ENCODE measurements at places on chromosomes 3 and 15.

GRCh38 chr3:168250415-168250861 is 154.7 kb upstream of the GOLIM4 start:
- DNase-seq: peak; percentile 10

- DNase-seq: no peak
Observed at GRCh38 chr3:101081446-101081845, 88.2 kb upstream of the ABI3BP start.

DNA sequence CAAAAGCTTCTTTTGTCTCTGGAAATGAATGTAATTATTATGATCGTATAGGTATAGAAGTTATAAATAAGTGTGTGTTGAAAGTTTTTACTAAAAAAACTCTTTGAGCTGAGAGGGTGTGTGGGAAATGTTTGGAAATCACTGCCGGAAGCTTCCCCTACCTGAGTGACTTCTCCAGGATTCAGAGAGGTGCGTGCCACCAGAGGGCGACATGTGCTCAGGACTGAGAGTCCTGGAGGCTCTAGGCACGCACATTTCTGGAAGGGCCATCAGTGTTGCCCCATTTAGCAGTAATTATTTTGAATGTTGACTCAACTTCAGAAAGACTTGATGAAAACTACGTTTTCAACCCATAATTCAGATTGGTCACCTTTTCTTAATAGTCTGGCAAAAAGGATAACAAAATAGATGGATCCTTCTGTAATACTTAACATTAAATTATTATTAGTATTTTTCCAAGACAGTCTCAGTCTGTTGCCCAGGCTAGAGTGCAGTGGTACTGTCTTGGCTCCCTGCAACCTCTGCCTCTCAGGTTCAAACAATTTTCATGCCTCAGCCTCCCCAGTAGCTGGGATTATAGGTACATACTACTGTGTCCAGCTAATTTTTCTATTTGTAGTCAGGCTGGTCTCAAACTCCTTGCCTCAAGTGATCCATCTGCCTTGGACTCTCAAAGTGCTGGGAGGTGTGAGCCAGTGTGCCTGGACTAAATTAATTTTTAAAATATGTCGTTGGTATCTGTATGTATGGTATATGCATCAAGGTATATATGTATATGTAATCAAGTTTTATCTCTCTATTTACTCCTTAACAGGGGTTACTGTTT is 34.5 kb downstream of the GPR171 start:
- peak; percentile 67 for DNase-seq

DNA sequence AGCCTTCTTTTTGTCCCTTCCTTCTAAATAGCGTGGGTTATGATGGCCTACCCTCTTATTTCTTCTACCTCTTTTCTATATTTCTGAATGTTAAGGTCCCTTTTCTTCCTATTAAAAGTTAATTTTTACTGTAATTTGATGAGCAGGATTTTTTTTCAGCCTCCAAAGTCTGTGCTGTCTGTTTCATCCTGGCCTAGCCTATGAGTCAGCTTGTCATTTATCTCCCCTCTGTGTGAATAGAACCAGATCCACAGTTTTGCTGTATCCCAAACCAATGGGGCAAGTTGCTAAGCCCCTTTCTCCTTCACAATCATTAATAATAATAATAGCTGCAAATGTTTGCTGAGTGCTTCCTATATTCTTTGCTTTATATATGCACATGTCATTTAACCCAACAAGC is 18.1 kb upstream of the C3orf38 start:
- DNase-seq: no peak

DNA sequence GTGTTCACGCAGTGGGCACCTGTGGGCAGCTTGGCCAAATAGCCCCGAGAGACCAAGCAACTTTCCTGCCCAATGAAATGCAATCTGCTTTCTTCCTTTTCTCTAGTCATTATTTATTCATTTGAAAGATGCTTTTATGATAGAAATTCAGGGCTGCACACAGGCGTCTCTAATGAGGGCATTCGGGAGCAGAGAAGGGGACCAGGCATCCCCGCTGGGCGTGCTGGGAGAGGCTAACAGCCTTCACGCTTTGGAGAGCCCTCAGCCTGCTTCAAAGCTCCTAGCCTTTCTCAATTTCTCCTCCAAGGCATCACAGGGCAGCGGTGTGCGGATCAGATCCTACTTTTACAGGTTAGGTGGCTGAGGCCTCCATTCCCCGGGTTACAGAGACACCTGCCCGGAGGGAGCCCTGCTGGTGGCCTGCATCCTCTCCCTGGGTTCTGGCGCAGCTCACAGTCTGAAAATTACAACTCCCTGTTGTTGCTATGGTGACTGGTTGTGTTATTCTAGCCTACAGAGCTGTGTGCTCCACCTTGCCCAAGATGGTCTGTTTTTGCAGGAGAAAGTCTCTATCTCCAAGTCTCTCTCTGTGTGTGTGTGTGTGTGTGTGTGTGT is 21.8 kb upstream of the KLF13 start:
- DNase-seq: no peak

- DNase-seq: no peak
Observed at GRCh38 chr3:21421096-21421495, 329.9 kb downstream of the ZNF385D start.

DNA sequence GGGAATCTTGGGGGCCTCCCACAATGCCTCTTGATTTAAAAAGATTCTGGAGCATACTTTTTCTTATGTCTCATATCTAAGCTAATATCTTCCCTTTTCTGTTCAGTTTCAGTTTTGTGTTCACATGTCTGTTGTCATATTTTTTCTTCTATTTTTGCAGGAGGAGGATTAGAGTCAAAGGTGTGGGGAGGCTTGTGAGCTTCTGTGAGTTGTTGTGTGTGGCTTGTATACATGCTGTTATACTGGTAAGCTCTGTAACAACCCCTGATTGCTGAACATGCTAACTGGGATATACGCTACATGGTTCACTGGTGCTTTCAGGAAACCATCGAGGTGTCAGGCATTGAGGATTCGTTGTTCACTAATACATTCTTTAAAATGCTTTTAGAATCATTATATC is 83.5 kb downstream of the SLC25A26 start:
- DNase-seq: no peak

GRCh38 chr15:95615436-95615835 is 715.1 kb upstream of the NR2F2 start:
- DNase-seq: no peak

DNA sequence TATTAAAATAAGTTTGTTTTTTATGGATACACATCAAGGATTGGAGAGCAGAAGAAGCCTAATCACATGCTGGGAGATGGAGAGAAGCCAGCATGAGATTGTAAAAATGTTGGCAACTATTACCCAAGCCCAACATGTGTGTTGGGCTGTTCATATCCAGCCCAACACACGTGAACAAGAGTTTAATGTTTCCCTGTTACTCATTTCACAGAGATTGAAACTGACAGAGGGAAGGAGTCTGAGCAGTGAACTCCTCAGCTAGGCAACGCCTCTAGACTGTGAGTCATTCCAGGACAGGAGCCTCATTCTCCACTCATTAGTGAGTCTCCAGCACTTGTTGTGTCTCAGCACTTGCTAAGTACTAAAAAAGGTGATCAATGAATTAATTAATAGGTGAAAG is 43.2 kb upstream of the CMSS1 start:
- peak; percentile 91 for DNase-seq

DNA sequence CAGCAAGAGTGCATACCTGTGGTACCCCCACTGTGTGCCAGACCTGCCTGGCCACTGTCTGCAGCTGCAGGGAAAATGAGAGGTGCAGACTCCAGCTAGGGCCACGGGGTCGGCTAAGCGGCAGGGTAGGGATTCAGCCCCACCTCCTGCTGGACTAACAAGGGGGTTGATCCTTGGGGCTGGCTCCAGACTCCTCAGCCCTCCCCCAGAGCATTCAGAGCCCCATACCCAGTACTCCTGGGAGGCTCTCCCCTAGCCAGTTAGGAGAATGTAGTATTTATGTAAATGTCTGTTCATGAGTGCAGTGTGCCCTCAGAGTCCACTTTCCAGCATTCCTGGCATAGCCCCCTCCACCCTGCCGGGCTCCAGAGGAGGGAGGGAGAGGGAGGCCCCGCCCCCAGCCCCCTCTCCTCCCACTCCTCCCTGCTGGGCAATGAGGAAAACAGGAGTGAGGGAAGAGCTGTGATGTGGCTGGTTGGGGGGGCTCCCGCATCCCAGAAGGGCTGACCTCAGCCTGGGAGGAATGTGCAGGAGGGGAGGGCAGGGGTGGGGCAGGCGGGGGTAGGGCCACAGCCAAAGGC is 4.5 kb upstream of the SEMA3B start:
- peak; percentile 97 for DNase-seq

Measured in kidney tubule cell (primary cell).